ENCODE measurements at places on chromosomes 4 and X.
A peak's percentile ranks its signal among the peaks of the same experiment; 100 is the strongest.

GRCh38 chrX:114952696-114953095, 64.7 kb downstream of the IL13RA2 start:
- DNase-seq, result no peak

- DNase-seq, result no peak
Measured at GRCh38 chr4:156230176-156230575, 276.5 kb upstream of the CTSO start.

- DNase-seq, result peak; percentile 53
Measured at GRCh38 chrX:103175944-103176753, 38.8 kb upstream of the BEX4 start.

DNA sequence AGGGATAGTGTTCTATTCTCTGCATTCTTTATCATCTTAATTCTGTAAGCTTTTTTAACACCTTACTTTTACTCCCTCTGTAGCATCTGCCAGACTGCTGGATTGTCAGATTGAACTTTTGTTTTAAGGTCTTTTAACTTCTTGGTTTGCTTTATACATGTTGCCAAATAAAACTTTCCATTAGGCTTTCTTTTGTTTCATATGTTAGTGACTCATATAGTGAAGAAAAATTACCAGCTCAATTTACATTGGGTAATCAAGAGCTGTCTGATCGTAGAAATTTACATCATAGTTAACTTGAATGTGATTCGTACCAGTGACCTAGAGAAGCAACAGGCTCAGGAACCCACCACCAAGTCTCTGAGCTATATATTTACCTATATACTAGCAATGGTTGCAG, 28.5 kb upstream of the KLHL4 start:
- DNase-seq, result no peak

GRCh38 chrX:109707720-109708119, 25.3 kb downstream of the ACSL4 start:
- DNase-seq, result no peak

DNA sequence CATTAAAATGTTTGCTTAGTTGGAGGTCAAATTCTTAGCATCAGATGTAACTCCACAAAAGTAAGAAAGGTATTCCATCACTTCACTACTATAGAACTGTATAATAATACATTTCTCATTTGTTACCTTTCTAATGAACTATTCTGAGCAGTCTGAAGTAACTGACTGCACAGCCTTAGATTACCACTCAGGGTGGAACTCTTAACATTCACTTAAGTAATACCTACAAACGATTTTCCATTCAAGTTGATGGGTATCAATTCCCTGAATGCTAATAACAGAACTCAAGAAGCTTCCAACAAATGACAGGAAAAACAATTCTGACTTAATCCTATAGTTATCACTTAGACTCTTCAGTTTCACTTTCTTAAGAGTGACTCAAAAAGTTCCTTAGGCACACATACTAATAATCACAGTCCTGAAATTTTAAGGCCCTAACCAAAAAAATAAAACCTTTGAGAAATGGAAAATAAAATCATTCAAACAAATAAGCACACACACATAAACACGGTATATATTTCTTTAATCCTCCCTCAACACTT, 20.9 kb downstream of the HNRNPD start:
- DNase-seq, result no peak

GRCh38 chrX:119075270-119076025, 2.7 kb downstream of the CT47C1 start:
- DNase-seq, result no peak

DNA sequence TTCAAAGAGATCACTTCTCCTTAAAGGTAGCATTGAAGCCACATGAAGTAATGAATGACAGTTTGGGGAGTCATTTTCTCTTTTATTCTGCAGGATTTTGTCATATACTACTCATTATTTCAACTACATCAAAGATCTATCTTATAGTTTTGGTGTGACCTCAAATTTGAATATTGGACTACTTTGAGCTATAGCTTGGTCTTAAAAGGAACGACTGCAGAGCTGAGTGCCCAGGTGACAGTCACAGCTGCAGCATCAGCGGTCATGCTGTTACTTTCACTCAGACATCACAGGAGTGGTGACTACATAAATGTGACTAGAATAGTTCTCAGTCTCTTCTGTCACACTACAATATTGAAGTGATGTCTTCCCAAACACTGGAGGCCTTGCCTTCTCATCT, 10.7 kb upstream of the SPCS3 start:
- no peak for DNase-seq

DNA sequence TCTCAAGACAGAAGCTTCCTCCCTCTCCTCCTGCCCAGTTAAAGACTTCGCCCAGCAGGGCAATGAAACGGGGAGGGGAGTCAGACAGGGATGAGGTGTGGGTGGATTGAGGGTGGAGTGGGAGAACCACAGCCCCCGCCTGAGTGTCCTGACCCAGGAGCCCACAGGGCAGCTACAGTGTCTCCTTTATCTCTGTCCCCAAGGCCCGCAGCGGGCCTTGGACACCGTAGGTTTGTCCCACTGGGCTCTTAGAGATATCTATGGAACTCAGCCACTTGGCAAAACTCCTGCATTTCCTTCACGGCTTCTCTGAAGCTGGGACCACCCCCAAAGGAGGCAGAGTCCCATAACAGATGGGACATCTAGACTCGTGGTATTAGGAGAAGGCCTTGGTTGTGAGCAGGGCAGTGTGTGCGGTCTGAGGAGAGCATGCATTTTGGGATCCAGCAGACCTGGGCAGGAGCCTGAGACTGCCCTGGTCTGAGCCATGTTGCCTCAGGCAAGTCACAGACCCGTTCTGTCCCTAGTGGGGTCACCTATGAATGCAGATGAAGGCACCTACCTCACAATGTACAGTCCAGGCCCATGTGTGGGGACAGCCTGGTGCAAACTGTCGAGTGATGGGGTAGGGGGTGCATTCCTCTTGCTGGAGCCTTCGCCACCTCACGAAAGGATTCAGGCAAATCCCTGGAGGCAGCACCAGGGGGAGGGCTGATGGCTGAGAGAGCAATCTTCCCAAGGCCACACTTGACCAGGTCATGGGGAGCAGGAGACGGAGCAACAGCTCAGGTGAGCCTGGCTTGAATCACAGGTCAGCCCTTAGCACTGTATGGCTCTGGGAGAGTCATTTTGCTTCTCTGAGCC, 225.7 kb upstream of the PSAPL1 start:
- no peak for DNase-seq

DNA sequence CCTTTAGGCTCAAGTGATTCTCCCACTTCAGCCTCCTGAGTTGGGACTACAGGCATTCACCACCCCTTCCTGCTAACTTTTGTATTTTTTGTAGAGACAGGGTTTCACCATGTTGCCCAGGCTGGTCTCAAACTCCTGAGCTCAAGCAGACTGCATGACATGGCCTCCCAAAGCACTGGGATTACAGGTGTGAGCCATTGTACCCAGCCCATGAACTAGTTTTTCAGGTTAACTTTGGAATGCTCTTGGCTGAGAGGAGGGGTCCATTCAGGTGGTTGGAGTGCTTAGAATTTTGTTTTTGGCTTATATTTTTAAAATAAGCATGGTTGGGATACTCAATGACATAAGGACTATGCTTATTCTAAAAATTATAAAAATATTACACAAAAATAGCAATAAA, 355.7 kb upstream of the MAGEB16 start:
- DNase-seq, result no peak

DNA sequence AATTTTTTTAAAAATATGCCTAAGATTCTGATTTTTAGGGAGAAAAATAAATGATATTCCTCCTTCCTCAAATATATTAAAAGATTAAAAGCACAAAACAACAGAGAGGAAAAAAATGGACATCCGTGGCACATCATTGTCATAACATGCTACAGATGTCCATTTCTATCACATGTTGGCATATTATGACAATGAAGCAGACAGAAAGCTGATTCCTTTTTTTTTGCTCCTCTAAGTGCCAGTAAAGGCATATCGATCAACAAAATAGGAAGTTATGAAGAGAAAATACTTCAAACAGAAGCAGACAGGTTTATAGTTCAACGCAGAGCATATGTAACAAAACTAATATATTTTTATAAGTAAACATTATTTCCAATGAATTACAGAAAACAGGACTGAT, 11.2 kb downstream of the KLHL8 start:
- no peak for DNase-seq

- no peak for DNase-seq
Measured at GRCh38 chr4:74481891-74482609, 37.1 kb downstream of the AREG start.

DNA sequence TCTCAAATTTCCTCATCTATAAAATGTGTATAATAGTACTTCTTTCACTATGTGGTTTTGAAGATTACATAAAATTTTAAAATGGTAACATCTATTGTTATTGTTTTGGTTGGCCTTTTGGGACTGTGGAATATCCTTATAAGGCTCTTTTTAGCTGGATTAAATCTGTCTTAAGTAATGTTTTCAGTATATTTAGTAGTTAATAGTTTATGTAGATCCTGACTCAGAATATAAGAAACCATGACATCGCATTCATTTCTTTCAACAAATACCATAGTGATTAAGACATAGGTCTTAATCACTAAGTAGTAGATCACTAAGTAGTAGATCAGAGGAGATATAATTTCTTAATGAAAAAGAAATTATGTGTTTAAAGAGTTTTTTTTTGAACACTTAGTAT, 48.5 kb downstream of the MRPL1 start:
- no peak for DNase-seq

DNA sequence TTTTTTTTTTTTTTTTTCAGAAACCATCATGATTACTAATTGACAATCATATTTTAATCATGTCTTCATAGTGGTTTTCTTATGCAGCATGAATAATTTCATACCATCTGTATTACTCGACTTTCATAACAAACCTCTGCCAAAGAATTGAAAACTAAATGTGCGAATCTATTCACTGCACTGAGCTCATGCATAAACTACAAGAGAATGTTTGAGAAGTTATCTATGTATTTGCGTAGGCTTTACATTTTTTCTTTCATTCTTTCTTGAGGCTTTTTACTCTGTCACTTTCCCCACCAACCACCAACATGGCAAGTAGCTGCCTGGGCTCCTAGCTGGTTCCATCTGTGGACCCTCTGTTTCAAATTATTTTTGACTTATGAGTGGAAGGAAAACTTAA, 1761.0 kb downstream of the STIM2 start:
- no peak for DNase-seq

GRCh38 chr4:4427121-4427870, 40.4 kb downstream of the NSG1 start:
- DNase-seq, result no peak

- no peak for DNase-seq
Measured at GRCh38 chr4:121824171-121824527, 466 bp upstream of the CCNA2 start.

DNA sequence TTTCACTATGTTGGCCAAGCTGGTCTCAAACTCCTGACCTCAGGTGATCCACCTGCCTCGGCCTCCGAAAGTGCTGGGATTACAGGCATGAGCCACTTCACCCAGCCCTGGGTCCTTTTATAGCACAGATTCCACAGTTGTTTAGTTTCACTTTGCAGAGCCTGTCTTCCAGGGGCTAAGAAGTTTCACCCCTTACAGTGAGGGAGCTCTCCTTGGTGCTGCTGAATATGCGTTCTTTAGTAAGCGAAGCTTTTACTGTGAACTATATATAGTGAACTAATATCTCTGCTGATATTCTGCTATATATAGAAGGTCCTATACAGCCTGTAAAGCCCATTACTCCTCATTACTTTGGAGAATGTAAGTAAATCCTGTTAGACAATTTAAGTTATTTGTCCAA, 4.2 kb downstream of the TCEAL6 start:
- DNase-seq, result no peak

DNA sequence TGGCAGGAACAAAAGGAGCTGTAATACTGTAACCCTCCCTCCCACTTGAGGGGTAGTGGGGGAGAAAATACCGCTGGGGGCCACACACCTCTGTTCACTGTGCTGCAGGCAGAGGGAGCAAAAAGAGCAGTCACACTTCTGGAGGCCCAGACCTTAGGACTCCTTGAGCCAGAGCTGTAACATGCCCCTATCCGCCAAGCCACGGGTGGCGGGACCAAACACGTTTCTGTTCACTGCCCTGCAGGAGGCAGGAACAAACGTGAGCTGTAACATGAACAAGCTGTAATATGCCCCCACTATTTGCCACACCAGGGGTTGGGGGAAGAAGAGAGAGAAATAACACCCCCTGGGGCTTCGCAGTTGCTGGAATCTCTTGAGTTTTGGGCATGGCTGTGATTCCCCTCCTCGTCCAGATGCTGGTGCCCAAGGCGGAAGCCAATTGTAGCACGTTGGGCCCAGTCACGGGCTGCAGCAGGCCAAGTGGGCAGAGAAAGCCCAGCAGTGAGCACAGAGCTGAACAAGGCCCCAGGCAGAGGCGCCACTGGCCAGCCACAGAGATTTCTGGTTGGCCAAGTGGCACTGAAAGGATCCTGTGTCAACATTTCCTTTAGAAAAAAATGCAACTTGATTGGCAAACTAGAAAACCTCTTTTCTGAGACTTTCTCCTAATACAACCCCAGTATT, 509.7 kb downstream of the INPP4B start:
- no peak for DNase-seq

DNA sequence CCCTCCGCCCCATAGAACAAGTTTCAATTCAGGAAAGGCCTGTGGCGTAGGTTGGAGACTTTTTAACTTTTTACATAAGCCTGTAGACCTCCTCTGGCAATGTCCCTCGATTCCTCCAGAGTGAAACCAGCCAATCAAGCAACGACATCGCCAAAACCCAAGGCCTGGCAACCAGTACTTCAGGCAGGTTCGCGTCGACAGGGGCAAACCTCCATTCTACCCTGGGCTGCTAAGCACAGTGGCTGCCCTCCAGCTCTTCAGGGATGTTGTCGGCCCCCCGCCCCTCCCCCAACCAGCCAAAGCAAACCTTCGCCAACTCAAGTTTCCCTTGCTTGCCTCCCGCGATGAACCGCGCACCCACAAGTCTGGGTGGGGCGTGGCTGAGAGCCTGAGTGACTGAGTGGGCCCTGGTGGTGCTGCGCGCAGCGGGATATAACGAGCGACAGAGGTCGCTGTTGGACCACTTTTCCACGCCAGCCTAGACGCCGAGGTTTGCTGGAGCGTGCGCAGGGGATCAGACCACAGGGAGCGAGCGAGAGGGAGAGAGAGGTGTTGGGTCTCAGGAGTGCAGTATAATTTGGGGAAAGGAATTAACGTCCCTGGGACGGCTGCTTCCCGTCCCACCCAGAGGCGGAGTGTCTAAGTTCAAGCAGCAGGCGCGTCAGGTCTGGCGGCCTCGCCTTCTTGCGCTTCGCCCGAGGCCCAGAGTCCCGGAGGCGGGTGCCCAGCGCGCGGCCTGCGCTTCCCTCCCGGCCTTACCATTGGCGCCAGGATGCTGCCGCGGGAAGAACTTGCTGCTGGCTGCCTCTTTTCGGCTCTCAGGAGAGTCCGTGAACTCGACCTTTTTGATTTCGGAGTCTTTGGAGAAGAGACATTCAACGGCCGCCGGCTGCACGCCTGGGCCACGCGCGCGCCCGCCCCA, 9.0 kb upstream of the PITX2 start:
- peak; percentile 79 for DNase-seq

DNA sequence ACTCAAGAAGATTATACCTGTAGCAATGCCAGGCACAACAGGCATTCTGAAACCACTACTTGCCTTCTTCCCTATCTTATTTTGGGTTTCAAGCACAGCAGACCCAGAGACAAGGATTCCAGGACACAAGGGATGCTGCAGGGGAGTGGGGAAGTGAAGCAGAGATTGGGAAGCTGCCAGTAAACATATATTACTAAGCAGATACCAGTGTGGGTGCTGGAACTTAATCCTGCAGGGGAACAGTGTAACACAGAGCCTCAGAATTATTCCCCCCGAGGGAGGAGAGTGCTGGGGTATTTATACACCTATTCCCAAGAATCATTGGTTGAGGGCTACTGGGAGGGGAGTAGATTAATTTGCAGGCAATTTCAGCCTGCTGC, 33.3 kb upstream of the MAML3 start:
- DNase-seq, result no peak
